ENCODE measurements at places on chromosomes 2 and 18. TPM values are rescaled to one million over a fixed set of nuclear protein-coding genes. Genes with fewer than 3 reads are reported as not detected.

The SMAD2 gene
- total RNA-seq = 108 TPM

The DIS3L2 gene
- 18.2 TPM for total RNA-seq

The STK36 gene
- total RNA-seq = 29.9 TPM

The PCARE gene
- 2.2 TPM for total RNA-seq

The GNLY gene
- total RNA-seq = not detected

The BCL11A gene
- total RNA-seq = 11.6 TPM
